ENCODE measurements at places on chromosomes 6 and 20.

GRCh38 chr6:5482619-5483018 lies 221.3 kb downstream of the FARS2 start:
- DNase-seq: no peak

DNA sequence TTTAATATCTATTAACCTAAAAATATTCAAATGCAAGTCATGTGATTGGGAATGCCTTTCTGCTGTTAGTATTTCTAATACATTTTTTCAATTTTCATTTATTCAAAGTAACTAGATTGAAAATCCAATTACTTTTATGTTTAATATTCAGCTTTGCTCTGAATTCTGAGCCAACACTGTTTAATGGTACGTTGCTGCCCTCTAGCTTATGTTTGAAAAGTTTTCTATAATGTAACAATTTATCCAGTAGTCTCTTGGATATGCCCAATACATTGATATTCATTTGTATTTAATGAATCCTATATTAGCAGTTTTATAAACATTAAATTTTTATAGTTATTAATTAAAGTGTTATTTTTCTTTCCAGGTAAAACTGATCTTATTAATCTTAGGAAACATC lies 47.4 kb downstream of the LGSN start:
- peak; percentile 8 for DNase-seq

DNA sequence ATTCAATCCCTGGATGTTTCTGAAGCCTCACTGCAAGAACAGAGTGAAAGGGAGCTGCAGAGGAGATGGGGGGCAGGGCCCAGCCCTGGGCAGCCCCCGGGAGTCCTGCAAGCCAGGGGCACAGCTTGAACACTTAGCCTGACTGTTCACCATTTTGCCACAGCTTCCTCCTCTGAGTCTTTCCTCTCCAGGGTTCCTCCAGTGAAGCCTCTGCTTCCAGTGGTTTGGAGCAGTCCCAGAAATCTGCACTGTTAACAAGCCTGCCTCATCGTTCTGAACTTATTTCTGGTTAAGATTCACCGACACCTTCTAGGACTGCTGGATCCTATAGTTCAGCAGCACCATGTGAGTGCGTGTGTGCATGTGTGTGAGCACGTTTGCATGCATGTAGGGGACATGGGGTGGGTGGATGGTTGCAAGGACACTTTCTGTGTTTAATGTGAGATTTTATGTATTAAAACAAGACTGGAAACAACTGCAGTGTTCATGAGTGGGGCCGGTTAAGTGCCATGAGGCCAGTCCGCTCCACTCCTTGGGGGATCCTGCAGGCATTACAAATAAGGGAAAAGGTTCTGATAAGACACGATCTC lies 24.6 kb downstream of the CEBPB start:
- no peak for DNase-seq

DNA sequence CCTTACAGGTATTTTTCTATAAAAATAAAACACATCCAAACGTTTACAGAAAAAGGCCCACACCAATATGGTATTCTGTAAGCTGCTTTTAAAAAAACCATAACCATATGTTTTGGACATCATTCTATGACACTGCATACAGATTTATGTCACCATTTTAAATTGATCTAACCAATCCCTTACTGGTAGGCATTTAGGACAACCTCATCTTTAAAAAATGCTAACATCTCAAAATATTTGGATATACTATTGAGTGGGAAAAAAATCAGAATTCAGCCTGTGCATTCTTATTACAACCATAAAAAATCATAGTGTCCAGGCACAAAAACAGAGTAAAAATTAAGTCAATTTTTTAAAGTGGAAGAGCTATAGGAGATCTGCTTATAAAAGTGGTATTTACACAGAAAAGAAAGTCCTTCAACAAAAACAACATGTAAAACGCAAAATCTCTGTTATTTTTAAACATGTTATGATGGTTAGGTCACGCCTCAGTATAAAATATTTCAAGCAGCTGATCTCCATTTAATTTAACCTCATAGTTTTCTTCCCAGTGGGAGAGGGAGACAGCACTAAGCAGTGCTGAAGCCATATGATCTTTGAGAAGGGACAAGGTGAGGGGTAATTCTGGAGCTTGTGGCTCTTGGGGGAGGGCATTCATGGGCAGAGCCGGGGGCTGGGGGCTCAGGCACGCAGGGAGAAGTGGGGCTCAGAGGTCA lies 21.2 kb downstream of the TRAM2 start:
- DNase-seq: no peak

DNA sequence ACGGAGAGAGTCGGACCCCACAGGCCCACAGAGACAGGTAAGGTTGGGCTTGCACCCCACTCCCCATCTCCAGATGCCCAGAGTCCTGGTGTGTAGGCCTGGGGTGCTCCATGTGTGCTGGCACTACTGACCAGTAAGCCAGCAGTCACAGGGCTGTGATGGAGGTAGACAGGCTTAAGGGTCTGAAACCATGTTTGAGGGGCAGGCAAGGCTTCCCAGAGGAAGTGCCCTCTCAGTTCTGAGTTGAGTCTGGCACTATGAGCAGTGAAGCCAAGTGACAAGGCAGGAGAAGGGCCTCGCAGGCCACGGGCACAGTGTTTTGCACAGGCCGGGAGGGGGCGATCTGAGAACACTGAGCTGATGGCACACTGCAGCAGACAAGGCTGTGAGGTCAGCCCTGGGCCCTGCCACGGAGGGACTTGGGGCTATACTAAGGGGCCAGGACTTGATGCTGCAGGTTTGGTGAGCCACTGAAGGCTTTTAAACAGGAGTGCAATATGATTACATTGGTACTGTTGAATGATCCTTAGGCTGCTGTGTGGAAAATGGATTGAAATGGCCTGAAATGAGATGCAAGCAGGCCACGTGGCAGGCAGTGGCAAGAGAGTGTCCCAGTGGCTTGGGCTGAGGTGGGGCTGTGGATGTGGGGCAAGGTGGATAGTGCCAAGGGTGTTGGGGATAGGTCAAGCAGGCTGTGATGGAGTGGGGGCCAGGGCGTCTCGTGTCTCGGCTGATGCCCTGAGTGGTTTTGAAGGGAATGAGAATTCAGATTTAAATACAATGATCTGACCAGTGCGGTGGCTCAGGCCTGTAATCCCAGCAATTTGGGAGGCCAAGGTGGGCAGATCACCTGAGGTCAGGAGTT lies 20.3 kb downstream of the TTBK1 start:
- DNase-seq: peak; percentile 90

GRCh38 chr6:146481527-146481926 lies 62.1 kb upstream of the RAB32 start:
- no peak for DNase-seq

Data from HEK293T (cell line).